ENCODE measurements at places on chromosomes 6 and 20. TPM values are rescaled to one million over a fixed set of nuclear protein-coding genes. Genes with fewer than 3 reads are reported as not detected.

- DNase-seq = no peak
These were observed 1.9 kb downstream of the AAR2 start for GRCh38 chr20:36238153-36238552.

DNA sequence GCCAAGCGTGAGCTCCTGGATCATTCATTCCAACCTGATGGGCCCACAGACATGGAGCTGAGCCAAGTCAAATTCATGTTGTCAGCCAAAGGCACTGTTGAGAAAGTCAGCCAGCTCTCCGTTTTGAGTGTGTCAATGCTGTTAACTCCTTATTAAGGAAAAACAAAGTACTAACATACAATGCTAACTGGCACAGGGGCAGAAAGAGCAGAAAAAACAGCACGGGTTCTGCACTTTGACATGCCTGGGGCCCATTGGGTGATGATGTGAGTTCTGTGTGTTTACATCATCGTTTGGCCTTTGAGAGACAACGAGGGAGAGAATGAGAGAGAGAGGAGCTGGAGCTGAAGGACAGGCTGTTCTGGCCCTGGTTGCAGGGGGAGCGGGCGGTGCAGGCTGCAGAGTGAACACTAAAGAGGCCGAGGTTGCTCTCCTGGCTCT, 85.9 kb downstream of the SMOC2 start:
- DNase-seq = peak; percentile 31

DNA sequence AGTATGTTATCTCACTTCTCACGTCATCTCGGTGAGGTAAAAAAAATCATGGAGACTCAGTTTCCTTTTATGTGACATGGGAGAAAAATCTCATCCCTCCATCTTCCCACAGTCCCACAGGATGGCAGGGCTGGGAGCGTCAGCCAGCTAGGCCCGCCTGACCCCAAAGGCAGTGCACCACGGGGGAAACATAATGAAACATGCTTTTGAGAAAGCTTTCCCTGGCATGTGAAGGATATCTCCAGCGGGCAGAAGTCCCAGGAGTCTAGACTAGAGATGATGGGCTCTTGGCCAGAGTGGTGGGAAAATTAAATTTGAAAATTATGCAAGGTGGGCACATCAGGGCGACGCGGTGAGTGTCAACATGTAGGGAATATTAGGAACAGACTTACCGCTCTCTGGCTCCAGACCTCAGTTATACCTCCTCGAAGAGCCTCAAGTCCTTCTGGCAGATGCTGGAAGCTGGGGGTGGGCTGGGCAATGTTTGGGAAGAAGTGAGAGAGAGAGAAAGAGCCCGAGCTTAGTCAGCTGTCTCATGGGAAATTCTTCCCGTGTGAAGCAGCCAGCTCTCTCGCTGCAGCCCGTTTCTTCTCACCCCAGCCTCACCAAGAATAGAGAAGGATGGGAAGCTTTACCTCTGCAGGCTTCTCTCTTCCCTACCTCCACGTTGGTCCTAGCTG, 52.3 kb downstream of the MOCS1 start:
- no peak for DNase-seq

- peak; percentile 71 for DNase-seq
These were observed 61.2 kb downstream of the GCLC start for GRCh38 chr6:53483423-53484353.

DNA sequence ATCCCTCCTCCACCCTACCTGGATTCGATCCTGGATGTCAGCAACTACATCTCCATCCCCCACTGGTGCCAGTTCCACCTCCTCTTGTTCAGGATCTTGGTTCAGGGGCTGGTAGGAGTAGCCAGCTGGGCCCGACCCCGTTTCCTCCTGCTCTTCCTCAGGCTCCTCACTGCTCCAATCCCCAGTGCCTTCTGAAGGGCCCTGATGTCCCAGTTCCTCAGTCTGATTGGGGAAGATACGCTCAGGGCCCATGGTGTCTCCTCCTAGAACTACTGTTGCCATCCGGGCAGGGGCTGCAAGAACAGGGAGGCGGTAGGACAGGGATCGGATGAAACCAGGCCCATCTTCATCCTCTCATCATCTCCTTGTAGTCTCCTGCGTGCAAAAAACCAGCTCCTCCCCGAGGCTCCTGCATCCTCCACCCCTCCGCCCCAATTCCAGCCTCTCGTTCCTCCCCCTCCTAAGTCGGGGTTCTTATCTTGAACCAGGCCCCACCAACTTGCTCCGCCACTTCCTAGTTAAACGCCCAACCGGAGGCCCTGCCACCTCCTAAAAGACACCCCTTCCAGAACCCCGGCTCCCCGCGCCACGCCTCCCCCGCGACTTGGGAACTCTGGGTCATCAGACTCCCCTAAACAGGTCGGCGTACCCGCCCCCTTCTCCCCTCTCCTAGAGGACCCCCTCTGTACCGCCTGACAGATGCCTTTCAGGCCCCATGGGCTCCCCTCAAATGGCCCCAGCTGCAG, 476 bp downstream of the MEA1 start:
- no peak for DNase-seq

DNA sequence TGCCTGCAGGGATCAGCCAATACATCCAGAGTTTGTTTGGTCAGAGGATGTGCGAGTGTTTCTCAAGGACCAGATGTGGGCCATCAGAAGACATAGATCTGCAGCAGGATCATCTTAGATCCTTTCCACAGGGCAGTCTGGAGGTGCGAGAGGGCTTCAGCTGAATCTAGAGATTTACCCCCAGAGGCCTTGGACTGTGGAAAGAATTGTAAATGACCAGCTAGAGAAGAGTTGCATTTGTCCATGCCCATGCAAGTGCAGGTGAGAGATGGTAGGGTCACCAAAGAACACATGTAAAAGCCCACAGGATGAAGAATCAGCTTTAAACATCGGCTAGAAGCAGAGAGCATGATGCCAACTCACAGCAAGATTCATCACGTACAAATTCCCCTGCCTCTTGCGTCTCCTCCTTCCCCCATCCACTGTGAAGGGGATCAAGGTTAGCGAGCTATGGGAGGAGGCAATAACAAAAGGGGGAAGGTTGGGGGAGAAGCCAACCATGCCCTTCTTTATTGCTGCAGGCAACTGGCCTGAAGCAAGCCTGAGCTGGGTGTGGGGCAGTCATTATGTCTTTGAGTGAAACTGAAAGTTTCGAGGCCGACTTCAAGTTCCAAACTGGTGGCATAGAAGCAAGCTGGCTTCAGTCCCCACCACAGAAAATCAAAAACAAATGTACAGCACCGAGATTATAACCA, 83.5 kb downstream of the SCML4 start:
- DNase-seq = no peak

- peak; percentile 42 for DNase-seq
These were observed at the start of gene MYBL2 for GRCh38 chr20:43666376-43667328. TSS of gene MYBL2 (plus strand) at chr20:43667114. CDS start at chr20:43667284, 170 bp downstream.

- no peak for DNase-seq
These were observed 82.1 kb downstream of the RFPL4B start for GRCh38 chr6:112429226-112429625.

DNA sequence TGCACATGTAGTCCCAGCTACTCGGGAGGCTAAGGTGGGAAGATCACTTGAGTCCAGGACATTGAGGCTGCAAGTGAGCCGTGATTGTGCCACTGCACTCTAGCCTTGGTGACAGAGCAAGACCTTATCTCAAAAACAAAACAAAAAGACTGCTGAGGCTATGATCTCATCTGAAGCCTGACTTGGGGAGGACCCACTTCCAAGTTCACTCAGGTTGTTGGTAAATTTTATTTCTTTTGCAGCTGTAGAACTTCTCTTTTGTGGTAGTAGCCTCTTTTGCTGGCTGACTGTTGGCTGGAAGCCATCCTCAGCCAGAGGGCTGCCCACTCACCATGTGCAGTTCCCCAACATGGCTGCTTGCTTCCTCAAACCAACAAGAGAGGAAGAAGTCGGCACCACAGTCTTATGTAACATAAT, 36.8 kb upstream of the ME1 start:
- peak; percentile 33 for DNase-seq

- no peak for DNase-seq
These were observed 45.7 kb downstream of the RNASET2 start for GRCh38 chr6:166910601-166911000.

DNA sequence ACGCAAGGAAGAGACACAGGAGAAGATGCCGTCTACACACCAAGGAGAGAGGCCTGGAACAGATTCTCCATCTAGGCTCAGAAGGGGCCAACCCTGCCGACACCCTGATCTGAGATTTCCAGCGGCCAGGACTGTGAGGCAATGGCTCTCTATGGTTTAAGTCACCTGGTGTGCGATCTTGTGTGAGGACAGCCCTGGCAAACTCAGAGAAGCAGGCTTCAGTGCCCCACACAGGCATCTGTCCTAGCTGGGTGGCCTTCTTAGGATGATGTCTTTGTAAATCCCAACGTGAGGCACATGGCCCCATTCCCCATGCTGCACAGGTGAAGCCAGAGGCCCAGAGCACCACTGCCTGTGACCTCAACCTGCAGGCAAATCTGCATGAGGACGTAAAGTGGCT, 87.6 kb upstream of the FRMD1 start:
- DNase-seq = no peak

DNA sequence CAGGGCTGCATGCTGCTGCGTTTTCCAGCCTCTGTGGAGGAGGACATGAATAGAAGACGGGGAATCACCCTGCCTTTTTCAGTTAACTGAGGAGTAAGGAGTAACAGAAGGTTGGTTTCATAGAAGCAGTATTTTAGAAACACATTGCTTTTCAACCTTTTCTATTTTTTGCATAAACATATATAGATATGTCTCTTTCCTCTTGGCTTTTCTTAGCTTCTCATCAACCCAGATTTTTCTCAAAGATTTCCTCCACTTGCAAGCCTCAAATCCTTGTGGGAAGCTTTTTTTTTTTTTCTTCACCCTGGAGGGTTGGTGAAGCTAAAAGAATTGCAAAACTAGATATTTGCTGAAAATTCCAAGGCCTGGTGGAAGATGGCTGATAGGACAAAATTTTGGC, 6.0 kb downstream of the SLC24A3 start:
- DNase-seq = no peak

DNA sequence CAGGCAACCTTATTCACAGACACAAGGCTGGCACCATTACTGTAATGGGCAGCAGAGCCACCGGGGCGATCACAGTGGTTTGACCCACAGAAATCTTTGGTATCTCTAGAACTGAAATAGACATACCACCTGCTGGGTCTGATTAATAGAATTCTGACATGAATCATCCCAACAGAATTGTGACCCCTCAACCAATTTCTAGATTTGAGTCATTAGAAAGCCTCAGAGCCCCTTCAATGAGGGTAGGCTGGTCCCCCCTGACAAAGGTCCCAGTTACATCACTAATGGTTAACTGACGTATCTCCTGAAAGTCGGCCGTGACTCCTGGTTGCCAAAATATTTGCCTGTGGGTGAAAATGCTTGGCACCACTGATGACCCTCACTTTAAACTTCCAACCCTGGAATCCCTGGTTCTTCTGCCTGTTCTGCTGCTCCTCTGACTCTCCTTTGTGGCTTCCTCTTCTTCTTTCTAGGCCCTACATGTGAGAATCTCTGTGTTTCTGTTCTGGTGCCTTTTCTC, 124.9 kb upstream of the ARID1B start:
- no peak for DNase-seq

DNA sequence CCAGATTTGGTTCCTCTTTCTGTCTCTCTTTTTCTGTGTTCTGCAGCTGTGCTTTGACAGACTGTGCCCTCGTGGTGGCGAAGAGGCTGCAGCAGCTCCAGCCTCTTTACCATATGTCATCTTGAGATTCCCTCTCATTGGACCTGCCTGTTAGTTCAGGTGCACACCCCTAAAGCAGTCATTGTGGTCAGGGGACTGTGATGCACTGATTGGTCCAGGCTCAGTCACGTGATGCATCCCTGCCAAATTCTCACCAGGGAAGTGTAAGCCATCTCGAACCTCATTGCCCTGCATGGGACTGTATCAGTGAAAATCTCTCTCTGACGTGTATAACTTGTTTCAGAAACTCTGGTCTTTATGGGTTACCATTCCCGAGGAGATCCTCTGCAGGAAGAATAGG, 160.3 kb downstream of the EYA2 start:
- no peak for DNase-seq

DNA sequence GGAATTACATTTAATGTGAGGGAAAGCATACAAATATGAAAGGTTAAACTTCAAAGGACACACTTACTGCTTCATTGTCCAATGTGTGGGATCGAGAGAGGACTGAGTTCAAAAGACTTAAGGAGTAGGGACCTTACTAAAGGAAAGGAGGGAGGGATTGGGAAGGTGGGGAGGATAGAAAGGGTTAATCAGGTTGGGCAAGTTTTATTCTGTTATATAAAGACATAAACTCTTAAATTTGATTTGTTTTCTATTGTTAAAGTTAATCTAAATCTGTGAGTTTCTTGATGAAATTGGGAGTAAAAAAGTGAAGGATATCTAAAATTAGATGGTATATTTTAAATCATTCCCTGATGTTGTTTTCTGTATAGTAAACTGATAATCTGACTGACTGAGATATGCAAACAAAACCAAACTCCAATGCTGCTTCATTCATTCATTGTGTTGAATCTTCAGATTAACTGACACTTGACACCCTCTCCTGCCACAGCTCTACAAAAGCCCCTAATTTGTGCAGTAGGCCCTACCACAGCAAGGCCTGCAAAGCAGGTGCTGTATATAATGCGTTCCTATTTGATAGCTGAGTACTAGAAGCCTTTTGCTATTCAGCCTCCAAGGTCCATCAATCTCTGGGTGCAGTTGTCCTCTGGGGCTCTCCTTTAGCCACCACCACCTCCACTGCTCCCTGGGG, 1.3 kb upstream of the UBE2J1 start:
- no peak for DNase-seq

SGK1 gene
- 104 TPM for total RNA-seq

PAK5 gene
- total RNA-seq = not detected

MYMX gene
- 2.4 TPM for total RNA-seq

PSMG4 gene
- total RNA-seq = 6.7 TPM

GPX6 gene
- not detected for total RNA-seq

KCNQ2 gene
- 2.0 TPM for total RNA-seq

PRSS16 gene
- total RNA-seq = 0.88 TPM

LGSN gene
- total RNA-seq = not detected

GNAS-AS1 gene
- total RNA-seq = 0.37 TPM

TREM2 gene
- total RNA-seq = 3.1 TPM

RCAN2 gene
- 152 TPM for total RNA-seq
